ENCODE measurements at places on chromosomes 6 and 20.

DNA sequence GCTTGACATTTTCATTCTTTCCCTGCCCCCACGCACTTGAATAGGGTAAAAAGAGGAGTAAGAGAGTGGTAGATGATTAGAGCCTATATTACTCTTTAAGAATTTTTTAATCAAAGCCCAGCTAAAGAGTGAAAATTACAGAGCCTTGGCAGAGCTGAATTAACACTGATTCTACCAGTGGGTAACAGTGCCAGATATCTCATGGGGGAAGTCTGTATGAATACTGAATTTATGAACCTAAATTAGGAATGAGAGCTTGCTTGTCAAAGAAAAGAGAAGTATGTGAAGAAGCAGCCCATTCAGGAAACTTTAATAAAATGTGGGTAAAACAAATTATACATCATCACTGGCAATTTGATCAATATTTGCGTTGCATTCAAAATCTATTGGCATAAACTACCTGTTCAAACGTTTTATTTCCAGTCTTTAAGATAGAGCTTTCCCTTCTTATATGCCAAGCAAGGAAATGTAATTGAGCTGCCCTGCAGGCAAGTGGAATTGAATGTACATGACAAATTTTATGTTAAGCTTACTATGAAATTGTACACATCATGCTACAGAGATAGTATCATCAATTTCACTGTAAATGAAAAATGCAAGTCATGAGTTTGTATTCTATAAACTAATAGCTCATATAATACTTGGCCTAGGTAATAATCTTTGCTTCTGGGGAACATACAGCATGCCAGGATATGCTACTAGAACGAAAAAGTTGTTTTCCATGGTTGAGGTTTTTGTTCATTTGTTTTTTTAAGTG is 14.5 kb downstream of the SOBP start:
- DNase-seq: no peak

DNA sequence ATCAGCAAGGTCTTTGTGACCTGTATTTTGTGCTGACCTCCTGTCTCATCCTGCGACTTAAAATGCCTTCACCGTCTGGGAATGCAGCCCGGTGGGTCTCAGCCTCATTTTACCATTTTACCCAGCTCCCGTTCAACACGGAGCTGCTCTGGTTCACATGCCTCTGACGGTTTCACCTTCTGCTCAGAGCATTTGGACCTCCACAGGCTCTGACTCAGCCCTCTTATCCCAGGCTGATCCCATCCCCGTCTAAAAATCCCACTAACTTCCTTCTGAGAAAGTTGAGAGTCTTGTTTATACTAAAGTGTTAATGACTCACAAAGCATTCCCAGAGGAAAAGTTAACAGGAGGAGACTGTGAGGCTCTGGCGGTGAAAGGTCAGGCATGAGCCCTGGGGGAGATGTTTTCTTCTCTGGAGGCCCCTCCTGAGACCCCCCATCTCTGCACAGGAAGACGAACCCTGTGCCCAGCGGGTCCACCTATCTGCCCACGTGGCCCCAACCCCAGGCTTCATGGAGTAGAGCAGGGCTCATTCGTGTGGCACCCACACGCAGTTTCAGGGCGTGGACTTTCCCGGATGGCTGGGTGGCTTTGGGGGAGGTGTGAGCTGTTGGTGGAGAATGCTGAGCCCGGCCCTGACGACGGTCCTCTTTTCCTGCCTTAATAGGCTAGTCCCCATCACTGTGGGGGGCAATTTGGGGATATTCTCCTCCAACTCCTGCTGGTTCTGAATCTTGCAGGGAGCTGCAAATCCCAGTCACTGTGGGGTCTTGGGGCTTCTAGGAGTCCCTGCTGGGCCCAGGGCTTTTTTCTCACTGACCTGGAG is 3.3 kb upstream of the BIRC7 start:
- DNase-seq: no peak

- no peak for DNase-seq
These were observed 46.1 kb downstream of the SYNJ2 start for GRCh38 chr6:158027590-158028285.

DNA sequence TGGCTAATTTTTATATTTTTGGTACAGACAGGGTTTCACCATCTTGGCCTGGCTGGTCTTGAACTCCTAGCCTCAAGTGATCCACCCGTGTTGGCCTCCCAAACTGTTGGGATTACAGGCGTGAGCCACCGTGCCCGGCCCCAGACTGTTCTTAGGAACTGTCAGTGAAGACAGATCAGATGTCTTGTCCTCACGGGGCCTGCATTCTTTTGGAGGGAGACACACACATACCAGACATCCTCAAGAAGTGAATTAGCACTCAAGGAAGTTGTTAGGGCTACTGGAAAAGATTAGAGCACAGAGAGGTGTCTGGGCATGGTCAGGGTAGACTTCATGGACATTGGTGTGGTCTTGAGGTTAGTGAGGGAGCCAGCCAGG is 10.3 kb upstream of the LPIN3 start:
- DNase-seq: no peak

GRCh38 chr6:167660944-167661551 is 165.7 kb upstream of the AFDN start:
- DNase-seq: no peak

- no peak for DNase-seq
These were observed 110.9 kb downstream of the CDC5L start for GRCh38 chr6:44498436-44498835.

- DNase-seq: no peak
These were observed 211.1 kb upstream of the FOXA2 start for GRCh38 chr20:22795433-22795832.

DNA sequence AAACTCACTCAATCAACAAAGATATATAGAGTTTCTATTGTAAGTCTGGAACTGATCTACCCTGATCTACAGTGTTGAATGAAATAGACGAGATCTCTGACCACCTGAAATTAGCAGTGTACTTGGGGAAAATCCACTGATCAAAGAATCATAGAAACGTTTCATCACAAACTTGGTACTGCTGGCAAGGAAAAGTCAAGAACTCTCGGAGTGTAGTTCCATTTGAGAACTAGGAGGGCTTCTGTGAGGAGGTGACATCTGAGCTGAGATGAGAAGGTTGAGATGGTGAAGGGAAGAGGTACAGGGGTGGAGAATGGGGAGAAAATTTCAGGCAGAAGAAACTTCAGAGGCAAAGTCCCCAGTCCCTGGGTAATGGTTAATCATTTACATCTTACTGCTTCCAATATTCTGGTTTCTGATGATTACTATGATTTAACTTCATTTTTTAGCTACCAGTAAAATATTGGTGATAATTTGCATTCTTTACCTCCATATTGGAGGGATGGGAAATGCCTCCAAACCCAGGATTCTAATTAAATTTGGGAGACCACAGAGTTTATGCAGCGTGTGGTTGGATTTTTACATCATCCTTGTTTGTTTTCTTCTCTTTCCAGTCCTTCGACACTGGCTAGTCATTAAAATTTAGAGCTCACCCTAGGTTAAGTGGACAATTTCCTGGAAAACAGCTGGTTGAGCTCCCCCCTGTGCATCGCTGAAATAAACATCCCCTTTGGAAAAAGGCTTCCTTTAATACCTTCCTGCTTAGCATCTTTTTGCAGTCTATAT is 191.9 kb downstream of the BCAS1 start:
- DNase-seq: no peak

All from stimulated activated CD8-positive, alpha-beta memory T cell treated with anti-CD3 and anti-CD28 coated beads, Interleukin-4, amount 100 ng/mL, for 4 hours (primary cell).